ENCODE measurements at places on chromosomes 2 and 18. TPM values are rescaled to one million over a fixed set of nuclear protein-coding genes. Genes with fewer than 3 reads are reported as not detected.

DNA sequence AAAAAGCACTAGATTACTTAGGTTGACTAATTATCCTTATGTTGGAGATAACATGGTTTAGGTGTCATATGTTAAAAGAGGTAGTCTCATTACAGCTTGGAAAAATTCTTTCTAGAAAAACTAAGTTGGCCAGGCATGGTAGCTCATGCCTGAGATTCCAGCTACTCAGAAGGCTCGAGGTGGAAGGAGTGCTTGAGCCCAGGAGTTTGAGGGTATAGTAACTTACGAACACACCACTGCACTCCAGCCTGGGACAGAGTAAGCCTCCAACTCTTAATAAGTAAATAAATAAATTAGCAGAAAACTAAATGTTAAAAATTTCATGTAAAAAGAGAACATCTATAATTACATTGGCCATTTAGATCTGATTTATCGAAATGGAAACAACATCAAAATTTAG is 177.2 kb downstream of the NR4A2 start:
- H3K27ac ChIP-seq = no peak overlapping the region
- H3K4me1 ChIP-seq = no peaks in the 10 kb centered on the region
- no peak for DNase-seq
- no peaks in the 10 kb centered on the region for H3K27me3 ChIP-seq

- H3K4me1 ChIP-seq = no peaks in the 10 kb centered on the region
- H3K27ac ChIP-seq = no peak overlapping the region
- no peak for DNase-seq
- H3K4me3 ChIP-seq = no peak overlapping the region
- no peaks in the 10 kb centered on the region for H3K27me3 ChIP-seq
Observed at GRCh38 chr2:2714408-2714807, 383.3 kb upstream of the MYT1L start.

DNA sequence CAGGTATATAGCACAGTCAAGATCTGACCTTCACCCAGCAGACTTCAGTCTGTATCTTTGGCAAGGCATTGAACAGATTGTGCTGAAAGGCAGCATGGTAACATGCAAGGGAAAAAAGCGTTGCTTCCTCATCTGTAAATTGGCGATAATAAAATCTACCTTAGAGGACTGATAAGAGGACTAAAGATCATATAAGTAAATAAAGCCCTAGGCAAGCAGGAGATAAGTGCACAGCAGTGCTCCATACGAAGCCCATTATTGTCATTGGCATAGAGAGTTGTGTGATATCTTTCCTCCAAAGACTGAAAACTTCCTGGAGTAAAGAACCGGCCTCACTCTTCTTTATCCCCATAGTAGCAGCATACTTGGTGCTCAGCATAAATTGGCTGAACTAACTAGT is 162.6 kb downstream of the ANKRD44 start:
- H3K4me1 ChIP-seq = peaks cover 14% of the 10 kb centered on the region
- peak overlapping the region; percentile 23 for H3K27ac ChIP-seq

- H3K4me3 ChIP-seq = no peak overlapping the region
- DNase-seq = no peak
- no peaks in the 10 kb centered on the region for H3K36me3 ChIP-seq
- no peaks in the 10 kb centered on the region for H3K27me3 ChIP-seq
- no peak overlapping the region for H3K27ac ChIP-seq
- H3K4me1 ChIP-seq = no peaks in the 10 kb centered on the region
Observed at GRCh38 chr2:45390861-45391260, 220.2 kb downstream of the SRBD1 start.

- H3K27me3 ChIP-seq = no peaks in the 10 kb centered on the region
- H3K4me3 ChIP-seq = no peak overlapping the region
- no peaks in the 10 kb centered on the region for H3K4me1 ChIP-seq
- no peak overlapping the region for H3K27ac ChIP-seq
- DNase-seq = no peak
Observed at GRCh38 chr2:122636097-122636496, 880.6 kb downstream of the TSN start.

GRCh38 chr18:36636237-36636817 is 192.5 kb downstream of the TPGS2 start:
- no peaks in the 10 kb centered on the region for H3K4me1 ChIP-seq
- H3K27ac ChIP-seq = no peak overlapping the region
- H3K27me3 ChIP-seq = no peaks in the 10 kb centered on the region
- DNase-seq = no peak
- H3K36me3 ChIP-seq = no peaks in the 10 kb centered on the region

DNA sequence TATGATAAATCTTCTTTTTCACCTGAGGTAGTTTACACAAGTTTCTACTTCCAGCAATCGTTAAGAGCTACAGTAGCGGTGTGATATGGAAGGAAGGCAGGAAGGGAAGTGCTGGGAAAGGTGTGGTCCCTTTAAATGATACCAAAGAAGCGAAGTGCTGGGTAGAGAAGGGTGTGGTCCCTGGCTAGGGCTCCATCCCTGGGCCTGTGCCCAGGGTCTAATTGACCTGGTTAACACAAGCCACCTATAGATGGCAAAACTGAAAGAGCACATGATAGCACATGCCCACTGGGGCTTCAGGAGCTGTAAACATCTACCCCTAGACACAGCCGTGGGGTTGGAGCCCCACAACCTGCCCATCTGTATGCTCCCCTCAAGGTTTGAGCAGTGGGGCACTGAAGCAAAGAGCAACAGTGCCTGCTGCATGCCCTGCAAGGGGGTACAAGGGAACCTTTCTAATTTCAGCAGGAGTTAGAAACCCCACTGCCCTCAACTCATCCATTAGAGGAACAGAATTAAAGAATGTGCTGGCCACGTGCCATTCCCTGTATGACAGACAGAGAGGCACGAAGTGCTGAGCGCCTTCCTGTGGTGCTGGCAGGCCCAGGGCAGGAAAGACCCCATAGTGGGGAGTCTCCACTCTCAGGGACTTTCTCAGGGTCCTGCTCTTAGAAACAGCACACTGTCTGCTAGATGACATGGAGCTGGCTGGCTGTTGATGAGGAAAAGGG is 153.1 kb upstream of the LMAN1 start:
- no peaks in the 10 kb centered on the region for H3K4me1 ChIP-seq
- H3K4me3 ChIP-seq = no peak overlapping the region
- H3K36me3 ChIP-seq = no peaks in the 10 kb centered on the region
- H3K27me3 ChIP-seq = no peaks in the 10 kb centered on the region
- no peak overlapping the region for H3K27ac ChIP-seq

DNA sequence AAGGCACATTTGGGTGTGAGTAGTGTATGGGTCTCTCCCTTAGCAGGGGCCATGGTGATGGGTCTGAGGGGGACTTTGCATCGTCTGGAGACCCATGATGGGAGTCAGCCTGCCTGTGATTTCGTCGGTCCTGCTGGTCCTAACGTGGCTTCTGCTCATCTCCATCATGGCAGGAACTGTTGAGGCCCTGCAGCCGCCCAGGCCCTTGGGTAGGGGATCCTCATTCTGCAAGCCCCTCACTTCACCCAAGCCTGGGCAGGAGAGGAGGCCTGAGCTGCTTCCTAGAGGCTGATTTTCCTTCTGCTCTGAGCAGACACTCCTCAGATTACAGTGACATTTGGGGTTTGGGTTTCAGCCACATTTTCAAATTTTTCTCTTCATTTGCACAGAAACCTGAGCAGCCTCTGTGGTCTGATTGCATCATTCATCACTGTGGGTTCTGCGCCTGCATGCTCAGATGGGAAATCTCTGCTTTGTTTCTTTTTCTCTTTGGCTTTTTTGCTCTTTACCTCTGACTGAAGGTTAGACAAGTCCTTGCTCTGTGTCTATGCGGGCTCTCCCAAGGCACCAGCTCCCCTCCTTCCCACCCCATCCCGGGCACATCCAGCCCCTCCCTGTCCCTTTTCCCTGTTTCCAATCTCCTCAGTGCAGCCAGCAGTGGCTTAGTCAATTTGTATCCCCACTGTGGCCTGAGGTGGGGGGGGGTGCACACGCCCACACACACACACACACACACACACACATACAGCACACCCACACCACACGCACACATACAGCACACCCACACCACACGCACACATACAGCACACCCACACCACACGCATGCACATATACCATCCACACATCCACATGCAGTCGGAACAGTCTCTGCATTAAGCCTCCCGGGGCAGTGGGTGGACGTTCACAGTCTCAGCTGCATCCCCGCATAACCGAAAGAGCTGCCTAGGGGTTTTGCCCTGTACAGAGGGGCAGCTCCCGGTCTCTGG is 305.4 kb upstream of the HS6ST1 start:
- H3K27me3 ChIP-seq = no peaks in the 10 kb centered on the region
- H3K4me1 ChIP-seq = peaks cover 4% of the 10 kb centered on the region
- no peaks in the 10 kb centered on the region for H3K36me3 ChIP-seq
- no peak for DNase-seq

- H3K36me3 ChIP-seq = no peaks in the 10 kb centered on the region
- no peak for DNase-seq
- no peaks in the 10 kb centered on the region for H3K4me1 ChIP-seq
- H3K27ac ChIP-seq = no peak overlapping the region
- no peak overlapping the region for H3K4me3 ChIP-seq
Observed at GRCh38 chr2:229344151-229344551, 73.1 kb upstream of the PID1 start.

- no peaks in the 10 kb centered on the region for H3K4me1 ChIP-seq
- DNase-seq = no peak
- no peak overlapping the region for H3K27ac ChIP-seq
- H3K36me3 ChIP-seq = no peaks in the 10 kb centered on the region
- no peak overlapping the region for H3K4me3 ChIP-seq
Observed at GRCh38 chr18:28689588-28689987, 512.7 kb upstream of the CDH2 start.

DNA sequence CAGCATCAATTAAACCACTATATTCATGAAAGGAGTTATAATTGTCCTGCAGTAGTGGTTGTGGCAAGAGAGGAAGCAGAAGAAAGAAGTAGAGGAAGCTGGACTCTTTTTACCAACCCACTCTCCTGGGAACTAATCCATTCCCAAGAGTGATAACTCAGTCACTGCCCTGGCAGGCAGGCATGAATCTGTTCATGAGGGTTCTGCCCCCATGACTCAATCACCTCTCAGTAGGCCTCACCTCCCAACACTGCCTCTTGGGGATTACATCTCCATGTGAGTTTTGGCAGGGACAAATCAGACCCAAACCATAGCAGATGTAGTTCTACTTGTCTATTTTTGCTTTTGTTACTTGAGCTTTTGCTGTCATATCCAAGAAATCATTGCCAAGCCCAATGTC is 232.7 kb upstream of the MAP2 start:
- no peak for DNase-seq
- no peaks in the 10 kb centered on the region for H3K4me1 ChIP-seq

GRCh38 chr18:75214766-75215510 is 4.3 kb downstream of the TSHZ1 start:
- H3K27me3 ChIP-seq = no peaks in the 10 kb centered on the region
- DNase-seq = peak; percentile 42
- peaks cover 73% of the 10 kb centered on the region for H3K4me1 ChIP-seq
- H3K36me3 ChIP-seq = no peaks in the 10 kb centered on the region

- peaks cover 6% of the 10 kb centered on the region for H3K4me1 ChIP-seq
- H3K36me3 ChIP-seq = no peaks in the 10 kb centered on the region
- no peak for DNase-seq
- no peak overlapping the region for H3K4me3 ChIP-seq
Observed at GRCh38 chr2:68290901-68291300, 28.8 kb downstream of the CNRIP1 start.

DNA sequence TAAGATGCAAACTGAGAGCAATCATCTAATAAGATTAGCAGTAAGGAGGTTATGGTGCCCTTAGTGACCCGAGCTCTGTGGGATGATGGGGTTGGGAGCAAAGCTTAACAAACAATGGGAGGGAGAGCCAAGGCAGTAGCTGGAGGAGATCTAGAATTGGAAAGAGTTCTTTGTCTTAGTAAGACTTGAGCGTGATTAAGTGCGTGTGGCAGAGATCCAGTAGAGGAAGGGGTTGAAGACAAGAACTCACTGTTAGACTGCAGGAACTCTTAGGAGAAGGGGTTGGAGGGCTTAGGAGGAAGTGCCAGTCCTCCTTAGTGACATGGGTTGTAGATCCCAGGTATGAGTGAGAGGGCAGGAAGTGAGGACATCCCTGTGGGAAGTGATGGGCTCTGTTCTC is 184.7 kb downstream of the GFPT1 start:
- no peak for DNase-seq
- no peaks in the 10 kb centered on the region for H3K27me3 ChIP-seq
- no peaks in the 10 kb centered on the region for H3K4me1 ChIP-seq
- no peaks in the 10 kb centered on the region for H3K36me3 ChIP-seq

DNA sequence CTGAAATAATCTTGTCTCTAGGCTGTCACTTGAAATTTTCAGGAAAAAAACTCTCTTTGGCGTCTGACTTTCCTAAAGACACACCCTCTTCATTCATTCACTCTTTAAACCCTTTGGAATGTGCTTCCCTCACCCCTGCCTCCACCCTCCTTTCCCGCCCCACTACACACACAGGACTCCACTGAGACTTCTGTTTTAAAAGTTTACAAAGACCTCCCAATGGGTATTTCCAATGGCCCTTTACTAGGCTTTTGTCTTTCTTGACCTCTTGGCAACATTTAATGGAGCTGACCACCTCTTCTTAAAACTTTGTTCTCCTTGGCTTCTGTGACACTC is 96.1 kb downstream of the RBMS1 start:
- peaks cover 66% of the 10 kb centered on the region for H3K4me1 ChIP-seq
- H3K4me3 ChIP-seq = no peak overlapping the region
- H3K27me3 ChIP-seq = peaks cover 21% of the 10 kb centered on the region
- no peak overlapping the region for H3K27ac ChIP-seq

- no peaks in the 10 kb centered on the region for H3K4me1 ChIP-seq
- H3K4me3 ChIP-seq = no peak overlapping the region
- no peaks in the 10 kb centered on the region for H3K36me3 ChIP-seq
Observed at GRCh38 chr2:239648607-239649006, 247.8 kb upstream of the HDAC4 start.

DNA sequence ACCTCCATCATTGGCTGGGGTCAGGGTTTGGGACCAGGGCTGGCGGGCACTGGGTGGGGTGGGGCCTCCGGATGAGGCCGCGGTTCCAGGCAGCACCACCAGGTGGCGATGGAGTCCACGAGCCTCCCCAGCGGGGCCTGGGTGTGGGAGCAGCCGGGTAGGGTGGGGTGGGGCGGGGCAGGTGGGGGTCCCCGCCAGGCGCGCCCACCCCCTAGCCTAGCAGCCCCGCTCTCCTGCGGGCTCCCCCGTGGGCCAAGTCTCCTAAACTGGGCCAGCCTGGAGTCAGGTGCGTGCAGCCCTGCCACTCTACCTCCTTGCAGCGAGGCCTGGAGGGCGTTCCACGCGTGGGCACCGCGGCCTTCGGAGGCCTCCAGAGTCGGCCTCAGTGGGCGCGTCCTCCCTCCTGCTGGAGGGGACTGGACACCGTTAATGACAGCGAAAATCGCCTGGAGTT is 187.5 kb downstream of the TWIST2 start:
- H3K27ac ChIP-seq = no peak overlapping the region
- H3K36me3 ChIP-seq = no peaks in the 10 kb centered on the region
- DNase-seq = peak; percentile 53
- H3K27me3 ChIP-seq = peaks cover 26% of the 10 kb centered on the region

- peak overlapping the region; percentile 99 for H3K27ac ChIP-seq
- H3K4me1 ChIP-seq = peaks cover 30% of the 10 kb centered on the region
- no peaks in the 10 kb centered on the region for H3K27me3 ChIP-seq
- DNase-seq = no peak
Observed at GRCh38 chr2:85540133-85540648, 1.2 kb downstream of the MAT2A start.

GRCh38 chr18:49862656-49863385 is 49.5 kb upstream of the ACAA2 start:
- H3K4me1 ChIP-seq = peaks cover 3% of the 10 kb centered on the region
- no peaks in the 10 kb centered on the region for H3K36me3 ChIP-seq
- no peak overlapping the region for H3K4me3 ChIP-seq

IL1RN gene
- total RNA-seq = 0.95 TPM

LYPD6B gene
- 2.6 TPM for total RNA-seq

PROKR1 gene
- not detected for total RNA-seq

POTEF gene
- total RNA-seq = not detected

NEMP2 gene
- total RNA-seq = 2.4 TPM

FSHR gene
- total RNA-seq = not detected

LRP1B gene
- total RNA-seq = 0.48 TPM

CCDC85A gene
- 1.1 TPM for total RNA-seq

CTNNA2 gene
- total RNA-seq = 1.5 TPM

CCL20 gene
- total RNA-seq = 9.3 TPM

Measured in transverse colon (tissue), 4 donors.